ENCODE measurements at places on chromosomes 12 and 14.

DNA sequence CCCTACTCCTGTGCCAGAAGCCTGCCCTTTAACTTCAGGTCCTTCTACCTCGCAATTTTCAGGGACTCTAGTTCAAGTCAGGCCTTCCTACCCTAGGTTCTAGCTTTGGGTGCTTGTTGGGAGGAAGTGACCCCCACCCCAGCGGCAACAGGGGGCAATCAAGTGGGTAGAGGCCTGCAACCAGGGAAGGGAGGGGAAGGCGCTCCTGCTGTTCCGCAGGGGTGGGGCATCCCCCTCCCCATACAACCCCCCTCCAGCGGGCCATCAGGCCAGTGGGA is 204 bp upstream of the PRPH start:
- DNase-seq, result no peak

DNA sequence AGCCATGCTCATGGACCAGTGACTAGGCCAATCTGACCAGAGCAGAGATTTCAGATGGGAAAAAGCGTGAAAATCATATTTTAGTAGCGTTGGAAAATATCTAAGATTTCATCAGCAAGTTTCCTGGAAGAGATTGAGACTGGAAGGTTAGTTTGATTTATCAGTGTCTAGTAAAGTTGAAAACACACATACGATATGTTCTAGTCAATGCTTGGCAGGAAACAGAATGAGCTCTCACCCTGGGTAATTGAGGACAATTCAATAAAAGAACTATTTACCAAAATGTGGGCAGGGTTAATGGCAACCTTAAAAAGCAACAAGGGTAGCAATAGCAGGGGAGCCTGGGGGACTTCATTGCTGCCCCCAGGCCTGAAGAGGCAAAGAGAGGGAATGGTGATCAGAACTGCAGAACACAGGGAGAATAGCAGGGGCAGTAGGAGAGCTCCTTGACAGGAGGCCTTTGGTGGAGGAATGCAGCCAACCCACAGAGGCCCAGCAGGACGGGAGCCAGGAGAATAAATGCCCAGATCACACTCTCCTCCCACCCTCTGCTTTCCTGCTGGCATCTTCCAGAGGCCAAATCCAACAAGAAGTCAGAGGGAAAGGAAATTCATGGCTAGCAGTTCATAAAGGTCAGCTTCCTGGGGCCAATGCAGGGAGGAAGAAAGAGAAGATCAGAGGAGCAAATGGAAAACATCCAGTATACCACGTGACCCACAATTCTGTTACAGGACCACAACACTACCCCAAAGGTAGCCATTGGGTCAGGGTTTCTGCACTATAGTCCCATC is 27.6 kb upstream of the LRP6 start:
- no peak for DNase-seq

DNA sequence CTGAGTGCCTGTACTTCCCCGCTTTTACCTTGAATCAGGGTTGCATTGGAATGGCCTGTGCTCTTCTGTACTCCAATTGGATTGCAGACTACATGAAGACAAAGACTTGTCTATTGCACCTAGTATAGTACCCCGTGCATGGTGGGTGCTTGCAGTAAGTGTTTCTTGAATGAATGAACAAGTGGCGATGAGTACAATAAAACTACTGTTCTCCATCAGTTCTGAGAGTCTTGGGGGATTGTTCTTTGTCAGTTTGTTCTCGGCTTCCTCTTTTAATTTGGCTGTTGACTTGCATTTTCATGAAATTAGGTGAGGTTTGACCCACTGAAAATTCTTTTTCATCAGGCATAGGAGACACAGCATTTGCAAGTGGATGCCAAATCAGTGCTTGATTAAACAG is 34.1 kb downstream of the ERH start:
- DNase-seq, result no peak

- no peak for DNase-seq
Measured at GRCh38 chr12:111349101-111349747, 19.7 kb downstream of the PHETA1 start.

GRCh38 chr12:21656905-21657325 is 727 bp downstream of the LDHB start:
- peak; percentile 67 for DNase-seq

DNA sequence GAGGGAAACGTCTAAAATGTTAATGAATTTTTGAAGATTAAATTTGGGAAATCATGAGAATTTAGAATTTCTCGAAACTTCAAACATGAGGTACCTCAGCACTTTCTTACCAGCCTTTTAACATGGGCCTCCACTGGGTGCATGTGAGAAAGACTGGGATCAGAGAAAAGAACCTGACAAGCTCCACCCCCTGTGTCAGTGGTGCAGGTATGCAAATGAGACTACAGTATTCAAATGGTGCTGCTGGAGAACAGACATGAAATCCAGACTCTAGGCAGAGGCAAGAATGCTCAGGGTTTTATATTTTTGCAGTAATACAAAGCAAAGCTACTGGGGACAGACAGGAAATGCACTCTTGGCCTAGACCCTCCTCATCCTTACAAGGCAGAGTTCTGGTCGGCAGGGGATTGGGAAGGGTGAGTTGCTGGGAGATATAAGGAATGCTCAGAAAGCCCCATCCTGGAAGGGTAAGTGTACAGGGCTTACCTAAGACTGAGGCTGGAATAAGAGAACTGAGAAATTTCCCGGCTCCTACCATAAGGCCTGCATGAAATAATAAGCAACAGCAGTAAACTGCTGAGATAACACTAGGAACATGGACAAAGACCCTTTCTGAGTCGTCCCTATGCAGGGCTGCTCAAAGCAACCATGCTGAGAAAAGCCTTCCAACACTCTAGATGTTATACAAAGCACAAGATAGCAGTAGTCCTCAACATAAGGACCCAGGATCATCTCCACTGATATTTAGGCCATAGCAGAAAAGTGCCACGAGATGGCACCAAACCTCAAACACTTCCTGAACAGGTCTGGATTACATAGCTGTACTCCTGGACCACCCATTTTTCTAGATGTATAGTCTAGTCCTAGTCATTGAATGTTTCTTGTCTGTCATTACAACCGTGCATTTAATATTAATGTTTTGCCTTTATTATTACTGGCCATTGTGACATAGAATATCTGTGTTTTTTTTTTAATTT is 260.8 kb downstream of the RASSF9 start:
- peak; percentile 35 for DNase-seq

DNA sequence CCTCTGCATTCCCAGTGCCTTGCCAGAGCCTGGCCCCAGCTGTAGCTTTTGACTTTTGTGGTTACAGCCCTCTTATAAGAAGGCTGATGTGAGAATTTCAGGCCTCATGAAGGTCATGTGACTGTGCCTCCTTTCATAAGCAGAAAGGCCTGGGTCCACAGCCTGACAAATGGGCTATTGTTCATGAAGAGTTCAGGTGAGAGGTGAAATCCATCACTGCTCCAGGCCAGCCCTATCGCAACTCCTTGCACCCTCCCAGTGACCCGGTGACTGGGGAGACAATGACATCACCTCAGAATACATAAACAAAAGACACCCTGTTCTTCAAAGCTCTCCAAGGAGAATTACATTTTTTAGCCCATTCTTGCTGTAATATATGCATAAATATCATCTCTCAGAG is 321.5 kb downstream of the PCNX1 start:
- no peak for DNase-seq

GRCh38 chr12:20040831-20041230 is 327.5 kb upstream of the PDE3A start:
- no peak for DNase-seq

DNA sequence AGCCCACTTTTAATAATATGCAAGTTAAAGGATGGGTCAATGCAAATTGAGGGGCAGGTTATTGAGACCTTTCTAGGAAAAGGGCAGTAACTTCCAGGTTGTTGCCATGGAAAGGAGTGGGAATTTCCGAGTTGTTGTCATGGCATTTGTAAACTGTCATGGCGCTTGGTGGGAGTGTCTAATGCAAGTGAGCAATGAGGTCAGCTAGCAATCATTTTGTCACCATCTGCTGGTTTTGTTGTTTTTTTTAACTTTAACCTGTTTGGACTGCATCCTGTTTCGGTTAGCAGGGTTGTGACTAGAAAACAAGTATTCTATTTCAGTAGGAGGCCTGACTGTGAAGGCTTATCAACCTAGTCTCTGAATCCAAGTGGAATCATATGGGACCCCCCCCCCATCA is 85.8 kb upstream of the TSPAN11 start:
- no peak for DNase-seq

DNA sequence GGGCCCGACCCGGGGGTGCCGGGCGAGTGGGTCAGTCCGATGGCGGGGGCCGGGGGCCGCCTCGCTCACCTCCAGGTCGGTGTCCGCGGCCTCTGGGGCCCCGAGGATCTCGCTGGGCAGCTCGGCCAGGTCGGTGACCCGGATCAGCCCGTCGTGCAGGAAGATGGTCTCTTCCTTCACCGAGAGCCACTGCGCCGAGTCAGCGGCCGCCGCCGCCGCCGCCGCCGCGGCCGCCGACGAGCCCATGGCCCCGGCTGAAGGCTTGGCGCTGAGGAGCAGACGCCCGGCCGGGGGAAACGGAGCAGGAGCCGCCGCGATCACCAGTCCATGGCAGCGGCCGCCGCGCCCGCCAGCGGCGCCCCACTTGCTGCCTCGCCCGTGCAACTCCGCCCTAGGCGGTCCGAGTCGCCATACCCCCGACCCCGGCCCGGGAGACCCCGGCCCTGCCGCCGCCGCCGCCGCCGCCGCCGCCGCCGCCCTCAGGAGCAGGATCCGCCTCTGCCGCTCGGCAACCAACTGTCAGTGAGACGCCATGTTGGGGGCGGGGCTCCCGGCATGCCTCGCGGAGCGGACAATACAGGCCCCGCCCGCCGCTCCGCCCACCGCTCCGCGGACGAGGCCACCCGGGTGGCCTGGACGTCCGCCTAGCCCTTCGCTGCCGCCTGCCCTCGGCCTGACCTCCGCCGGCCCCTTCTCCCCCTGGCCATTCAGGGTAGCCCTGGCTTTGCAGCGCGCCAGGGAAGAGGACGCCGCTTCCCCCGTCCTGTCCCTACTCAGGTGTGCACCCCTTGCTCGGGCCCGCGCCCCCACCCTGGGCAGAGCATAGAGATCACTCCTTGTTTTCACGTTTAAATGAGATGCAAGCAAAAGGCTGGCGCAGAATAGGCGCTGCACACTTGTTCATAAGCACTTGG is at the start of gene HECTD4:
Gene HECTD4 (minus strand): TSS at position 549 of the 914 bp plus-strand sequence. CDS start 303 bp downstream, at position 246.
- peak; percentile 95 for DNase-seq

GRCh38 chr14:65972346-65972870 is 513.8 kb upstream of the CCDC196 start:
- DNase-seq, result no peak

GRCh38 chr12:65663648-65664047 is 160.6 kb upstream of the HMGA2 start:
- DNase-seq, result no peak

- DNase-seq, result no peak
Measured at GRCh38 chr12:66905201-66905600, 226.3 kb upstream of the GRIP1 start.

- DNase-seq, result no peak
Measured at GRCh38 chr12:52820521-52820920, 6.6 kb upstream of the KRT4 start.

DNA sequence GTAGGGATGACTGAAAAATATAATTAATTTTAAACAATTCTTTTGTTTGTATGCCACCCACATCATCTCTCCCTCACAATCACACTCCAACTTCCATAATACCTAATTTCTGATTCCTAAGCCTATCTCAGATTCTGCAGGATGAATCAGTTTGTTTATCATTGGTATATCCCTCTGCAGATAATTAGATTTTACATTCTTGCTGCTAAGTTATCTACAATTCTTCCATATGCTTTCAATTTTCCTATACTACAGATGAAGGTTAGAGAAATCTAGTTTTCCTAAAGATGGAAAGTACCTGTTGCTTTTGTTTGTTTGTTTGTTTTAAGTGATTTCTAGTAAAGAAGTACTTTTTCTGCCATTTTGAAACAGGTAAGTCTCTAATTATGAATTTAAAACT is 105.3 kb downstream of the ANKS1B start:
- DNase-seq, result no peak

DNA sequence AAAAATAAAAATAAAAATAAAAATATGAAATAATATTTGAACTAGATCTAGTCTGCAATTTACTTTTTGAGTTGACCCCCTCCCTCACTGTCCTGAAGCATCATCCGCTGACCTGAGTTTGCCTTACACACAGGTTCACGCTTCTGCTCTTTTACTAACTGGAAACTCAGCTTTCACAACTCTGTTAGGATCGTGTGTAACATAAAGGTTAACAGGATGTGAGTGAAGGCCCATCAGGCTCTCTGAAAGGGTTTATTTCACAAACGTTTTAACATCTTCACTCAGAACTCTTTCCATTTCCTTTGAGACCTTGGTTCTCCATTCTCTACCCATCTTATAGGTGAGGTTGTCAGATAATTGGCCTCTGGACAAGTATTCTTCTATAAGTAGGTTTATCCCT is 191.4 kb downstream of the FOXN3 start:
- no peak for DNase-seq

DNA sequence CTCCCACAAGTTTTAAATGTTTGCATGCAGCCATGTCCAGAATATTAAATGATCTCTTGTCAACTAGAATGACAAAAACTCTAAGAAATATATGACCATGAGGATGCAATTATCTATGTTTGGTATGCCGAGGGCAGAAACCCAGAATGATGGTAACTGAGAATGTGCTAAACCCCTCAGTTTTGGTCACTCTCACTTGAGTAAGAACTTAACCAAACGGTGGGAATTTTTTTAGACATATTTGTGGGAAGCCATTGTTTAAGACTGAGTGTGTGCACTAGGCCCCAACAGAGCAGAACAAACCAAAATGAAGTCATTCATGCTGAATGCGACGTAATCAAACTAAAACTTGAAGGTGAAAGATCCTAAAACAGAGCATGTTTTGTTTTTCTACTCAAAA is 1927.9 kb upstream of the SEL1L start:
- no peak for DNase-seq

- DNase-seq, result peak; percentile 92
Measured at GRCh38 chr14:101731187-101732080, 30.1 kb upstream of the PPP2R5C start.

GRCh38 chr14:61927060-61927459 is 164.8 kb downstream of the SNAPC1 start:
- no peak for DNase-seq

DNA sequence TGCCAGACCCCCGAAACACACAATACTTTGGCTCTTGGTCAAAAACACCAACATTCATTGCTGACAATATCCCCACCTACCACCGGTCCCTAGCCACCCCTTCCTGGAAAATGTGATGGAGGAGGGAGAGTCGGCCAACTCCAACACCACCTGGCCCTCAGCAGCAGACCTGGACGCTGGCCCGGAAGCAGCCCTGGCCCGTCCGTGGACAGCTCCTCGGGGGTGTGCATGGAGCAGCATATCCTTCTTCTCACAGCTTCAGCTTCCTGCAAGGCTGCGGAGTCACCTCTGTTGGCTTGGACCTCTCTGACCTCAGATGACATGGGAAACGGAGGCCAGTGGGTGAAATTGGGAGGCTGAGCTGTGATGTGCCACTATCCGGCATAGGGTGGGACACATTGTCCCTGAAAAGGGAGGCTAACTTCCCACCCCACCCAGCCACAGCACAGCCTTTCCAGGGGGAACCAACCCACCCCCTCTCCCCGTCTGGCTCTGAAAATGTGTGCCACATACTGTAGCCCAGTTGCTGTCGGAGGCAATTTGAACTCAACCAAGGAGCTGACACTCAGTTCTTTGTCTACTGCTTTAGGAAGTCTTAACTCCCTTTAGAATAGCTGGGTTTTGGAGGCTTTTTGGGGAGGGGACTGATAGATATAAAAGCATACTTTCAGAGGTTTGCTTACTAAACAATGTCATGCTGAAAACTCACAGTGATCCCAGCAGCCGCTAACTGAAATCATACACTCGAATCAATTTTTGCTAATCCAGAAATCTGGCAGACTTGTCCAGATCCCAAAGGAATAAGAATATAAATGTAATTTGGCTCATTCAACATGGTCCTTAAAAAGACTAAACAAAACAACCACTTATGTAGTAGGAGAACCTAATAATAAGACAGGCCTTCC is 43.1 kb upstream of the LTA4H start:
- DNase-seq, result no peak

- no peak for DNase-seq
Measured at GRCh38 chr14:63342371-63342770, 23.6 kb upstream of the GPHB5 start.

Data from activated CD4-positive, alpha-beta T cell treated with anti-CD3 and anti-CD28 coated beads, Interleukin-10, Interleukin-2, amounts not matched to agents 100 ng/mL and 50 ng/mL, durations not matched to agents 16 hours and 8 hours (primary cell).